CD4-positive, alpha-beta T cell treated with Interleukin-6 at 100 ng/mL for 8 hours (primary cell): ENCODE measurements at places on chromosomes 3 and 15.

DNA sequence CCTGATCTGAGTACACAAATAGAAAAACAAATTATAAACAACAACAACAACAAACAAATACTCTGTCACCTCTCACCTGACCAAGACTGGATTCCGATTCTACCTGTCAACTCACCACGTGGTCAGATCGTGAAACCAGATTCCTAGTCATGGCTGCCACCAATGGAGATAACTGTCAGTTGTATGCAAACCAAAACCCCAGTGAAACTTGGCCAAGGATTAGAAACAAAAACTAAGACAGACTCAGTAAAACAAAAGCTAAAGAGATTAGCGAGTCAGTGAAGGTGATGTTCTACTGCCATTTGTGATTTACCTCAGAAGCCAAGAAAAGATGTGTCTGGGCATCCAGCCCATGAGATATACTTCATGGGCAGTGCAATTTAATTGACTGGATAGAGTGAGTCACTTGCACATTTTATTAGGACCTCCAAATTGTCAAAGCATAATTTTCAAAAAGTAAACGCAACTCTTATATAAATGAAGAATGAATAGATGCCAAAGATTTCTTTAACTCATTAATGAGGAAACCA lies 31.1 kb downstream of the PHLDB2 start:
- DNase-seq = no peak

GRCh38 chr3:59704292-59704691 lies 654.5 kb upstream of the CFAP20DC start:
- DNase-seq = no peak

DNA sequence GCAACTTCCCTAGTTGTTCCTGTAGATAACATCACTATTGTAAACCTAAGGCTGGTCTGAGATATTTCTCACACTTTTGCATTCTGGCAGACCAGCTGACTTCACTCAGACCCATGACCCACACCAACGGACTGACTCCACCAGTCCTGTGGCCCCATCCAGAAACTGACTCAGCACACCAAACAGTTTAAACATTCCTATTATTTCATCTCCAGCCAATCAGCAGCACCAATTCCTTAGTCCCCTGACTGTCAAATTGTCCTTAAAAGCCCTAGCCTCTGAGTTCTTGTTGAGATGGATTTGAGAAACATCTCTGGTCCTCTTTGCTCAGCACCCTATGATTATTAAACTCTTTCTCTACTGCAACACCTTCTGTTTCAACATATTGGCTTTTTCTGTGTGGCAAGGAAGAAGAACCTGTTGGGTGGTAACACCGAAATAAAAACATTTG lies 12.2 kb upstream of the IDH2 start:
- no peak for DNase-seq

GRCh38 chr3:82940124-82940523 lies 1178.7 kb upstream of the GBE1 start:
- no peak for DNase-seq

GRCh38 chr3:58938057-58938456 lies 111.8 kb downstream of the CFAP20DC start:
- DNase-seq = no peak

DNA sequence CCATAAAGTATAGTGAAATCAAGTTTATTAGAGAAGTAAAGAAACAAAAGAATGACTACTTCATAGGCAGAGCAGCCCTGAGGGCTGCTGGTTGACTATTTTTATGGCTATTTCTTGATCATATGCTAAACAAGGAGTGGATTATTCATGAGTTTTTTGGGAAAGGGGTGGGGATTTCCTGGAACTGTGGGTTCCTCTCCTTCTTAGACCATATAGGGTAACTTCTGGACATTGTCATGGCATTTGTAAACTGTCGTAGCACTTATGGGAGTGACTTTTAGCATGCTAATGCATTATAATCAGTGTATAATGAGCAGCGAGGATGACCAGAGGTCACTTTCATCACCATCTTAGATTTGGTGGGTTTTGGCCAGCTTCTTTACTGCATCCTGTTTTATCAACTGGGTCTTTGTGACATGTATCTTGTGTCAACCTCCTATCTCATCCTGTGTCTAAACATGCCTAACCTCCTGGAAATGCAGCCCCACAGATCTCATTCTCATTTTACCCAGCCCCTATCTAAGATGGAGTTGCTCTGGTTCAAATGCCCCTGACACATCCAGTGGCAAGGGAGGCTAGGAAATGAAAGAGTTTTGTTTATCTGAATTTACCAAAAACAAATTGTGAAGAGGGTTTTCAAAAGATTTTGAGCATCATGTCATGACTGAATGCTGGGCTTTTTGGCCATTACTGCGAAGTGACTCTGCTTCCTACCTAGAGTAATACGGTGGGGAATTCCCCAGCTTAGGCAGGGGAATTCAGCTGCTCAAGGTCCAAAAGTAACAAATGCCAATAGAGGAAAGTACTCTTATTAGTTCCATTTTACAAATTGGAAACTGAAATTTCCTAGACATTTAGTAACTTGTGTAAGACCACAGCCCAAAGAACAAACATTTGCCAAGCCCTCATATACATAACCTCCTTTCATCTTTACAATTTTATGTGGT lies 6.2 kb upstream of the SPSB4 start:
- no peak for DNase-seq

DNA sequence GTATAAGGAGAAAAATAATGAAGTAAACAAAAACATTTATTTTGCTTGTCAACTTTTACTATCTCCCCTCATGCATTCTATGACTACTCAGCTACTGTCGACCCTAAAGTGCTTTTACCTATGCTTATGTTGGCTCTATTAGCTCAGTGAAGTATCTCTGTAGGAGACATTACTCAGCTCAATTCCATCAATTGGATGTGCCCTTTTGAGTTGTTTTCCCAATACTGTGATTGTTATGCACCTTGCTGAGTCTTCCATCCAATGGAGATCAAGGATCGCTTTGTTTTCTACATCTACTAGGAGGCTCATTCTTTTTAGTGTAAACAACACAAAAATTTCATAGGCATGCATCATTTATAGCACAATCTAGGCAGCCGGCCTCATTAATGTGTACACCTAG lies 403.8 kb upstream of the ARL6 start:
- no peak for DNase-seq

DNA sequence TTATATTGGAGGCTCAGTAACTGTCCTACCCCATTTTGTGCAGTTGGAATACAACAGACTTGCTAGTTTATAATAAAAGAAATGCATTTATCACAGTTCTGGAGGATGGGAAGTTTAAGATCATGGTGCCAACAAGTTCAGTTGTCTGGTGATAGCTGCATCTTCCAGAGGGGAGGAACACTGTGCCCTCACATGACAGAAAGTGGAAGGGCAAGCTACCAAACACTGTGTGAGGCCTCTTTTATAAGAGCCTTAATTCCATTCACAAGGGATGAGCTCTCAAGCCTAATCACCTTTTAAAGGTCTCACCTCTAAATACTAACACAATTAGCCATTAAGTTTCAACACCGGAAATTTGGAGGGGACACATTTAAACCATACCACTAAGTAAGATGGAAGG lies 1073.9 kb downstream of the PLOD2 start:
- DNase-seq = no peak

- DNase-seq = peak; percentile 39
Measured at GRCh38 chr3:42701371-42702065, 1.1 kb downstream of the HHATL start.

DNA sequence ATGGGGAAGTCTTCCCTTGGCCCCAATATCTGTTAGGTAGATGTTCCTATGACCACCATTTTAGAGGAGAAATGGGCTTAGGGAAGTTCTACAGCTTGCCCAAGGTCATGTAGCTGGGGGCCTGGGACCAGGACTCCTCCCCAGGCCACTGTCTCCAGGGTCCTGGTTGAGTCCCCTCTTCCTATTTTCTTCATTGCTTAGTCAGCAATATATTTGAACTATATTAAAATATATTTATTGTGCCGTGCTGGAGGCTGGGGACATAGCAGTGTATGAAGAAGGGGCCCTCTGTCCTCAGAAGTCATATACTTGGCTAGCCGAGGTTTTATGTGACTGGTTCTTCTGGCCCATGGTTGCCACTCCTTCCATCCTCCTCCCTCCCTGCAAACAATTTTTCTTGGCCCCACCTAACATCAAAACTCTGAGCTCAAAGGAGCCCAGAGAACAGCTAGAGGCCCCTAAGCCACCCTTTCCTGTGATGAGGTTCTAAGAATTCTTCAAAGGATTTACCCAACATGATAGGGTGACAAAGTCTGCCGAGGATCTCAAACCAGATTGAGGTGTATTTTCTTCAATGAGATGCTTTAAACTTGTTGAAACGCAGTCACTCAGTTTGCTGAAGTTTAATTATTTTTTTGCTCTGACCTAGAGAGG lies 121.2 kb upstream of the RASGRP1 start:
- peak; percentile 70 for DNase-seq

DNA sequence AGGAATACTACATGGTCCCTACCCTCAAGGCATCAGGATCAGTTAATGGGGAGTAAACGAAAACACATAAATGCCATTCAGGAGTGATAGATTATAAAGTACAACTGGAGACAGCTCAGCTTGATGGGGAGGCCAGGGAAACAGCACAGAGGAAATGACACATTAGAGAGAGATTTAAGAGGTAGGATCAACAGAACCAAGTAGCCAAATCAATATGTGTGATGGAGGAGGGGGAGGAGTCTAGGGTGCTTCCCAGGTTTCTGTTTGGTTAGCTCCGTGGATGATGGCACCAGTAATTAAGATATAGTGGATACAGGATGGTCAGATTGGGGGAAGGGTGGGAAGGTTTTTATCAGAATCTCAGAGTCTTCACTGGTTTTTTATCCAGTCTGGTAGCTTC lies 229.5 kb upstream of the ROPN1 start:
- DNase-seq = no peak

- DNase-seq = no peak
Measured at GRCh38 chr3:195041871-195042742, 228.9 kb downstream of the XXYLT1 start.

DNA sequence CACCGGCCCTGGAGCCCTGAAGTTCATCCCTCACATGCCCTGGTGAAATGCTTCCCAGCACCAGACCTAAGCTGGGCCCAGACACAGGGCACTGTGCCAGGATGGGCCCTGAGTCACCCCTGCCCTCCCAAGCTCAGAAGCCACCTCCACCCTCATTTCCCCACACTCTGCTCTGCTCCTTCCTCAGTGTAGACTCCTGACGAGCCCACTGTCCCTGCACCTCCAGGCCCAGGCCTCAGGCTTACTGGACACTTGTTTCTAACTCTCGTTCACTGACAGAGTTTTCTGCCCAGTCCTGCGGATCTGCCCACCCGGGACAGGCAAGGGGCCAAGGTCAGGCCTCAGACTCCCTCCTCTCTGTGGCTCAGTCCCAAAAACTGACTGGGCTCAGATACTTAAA lies 112.6 kb upstream of the RNF7 start:
- no peak for DNase-seq

DNA sequence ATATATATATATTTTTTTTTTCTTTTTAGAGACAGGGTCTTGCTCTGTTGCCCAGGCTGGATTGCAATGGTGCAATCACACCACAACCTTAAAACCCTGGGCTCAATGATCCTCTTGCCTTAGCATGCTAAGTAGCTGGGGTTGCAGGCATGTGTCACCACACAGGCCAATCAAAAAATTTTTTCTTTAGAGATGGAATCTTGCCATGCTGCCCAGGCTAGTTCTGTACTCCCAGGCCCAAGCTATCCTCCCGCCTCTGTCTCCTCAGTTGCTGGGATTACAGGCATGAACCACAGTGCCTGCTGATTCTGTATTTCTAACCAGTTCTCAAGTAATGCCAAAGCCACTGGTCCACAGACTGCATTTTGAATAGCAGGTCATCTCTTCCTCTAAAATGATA lies 291.3 kb upstream of the ZPLD1 start:
- DNase-seq = no peak

GRCh38 chr3:87996882-87997281 lies 61.9 kb downstream of the CGGBP1 start:
- DNase-seq = no peak

- DNase-seq = no peak
Measured at GRCh38 chr3:59368900-59369675, 319.3 kb upstream of the CFAP20DC start.

GRCh38 chr15:29034593-29035335 lies 149.0 kb downstream of the APBA2 start:
- no peak for DNase-seq

DNA sequence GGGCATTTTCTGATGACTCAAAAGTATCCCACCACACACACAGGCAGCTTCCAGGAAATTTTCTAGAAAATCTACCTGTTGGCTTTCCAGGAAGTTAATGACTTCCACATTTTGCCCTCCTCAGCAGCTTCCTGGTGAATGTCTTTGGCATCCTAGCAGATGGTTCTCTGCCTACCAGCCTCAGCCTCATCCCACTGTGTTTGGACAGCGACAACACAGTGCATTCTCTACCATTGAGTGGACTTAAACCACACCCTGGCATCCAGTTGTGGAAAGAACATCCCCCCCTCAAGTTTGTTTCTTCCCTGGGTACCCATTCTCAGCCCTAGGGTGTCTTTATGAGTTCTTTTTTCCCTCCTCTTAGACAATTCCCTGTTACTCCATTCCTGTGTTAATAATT lies 50.8 kb upstream of the GADL1 start:
- no peak for DNase-seq

GRCh38 chr15:43085921-43086320 lies 19.9 kb downstream of the UBR1 start:
- no peak for DNase-seq

DNA sequence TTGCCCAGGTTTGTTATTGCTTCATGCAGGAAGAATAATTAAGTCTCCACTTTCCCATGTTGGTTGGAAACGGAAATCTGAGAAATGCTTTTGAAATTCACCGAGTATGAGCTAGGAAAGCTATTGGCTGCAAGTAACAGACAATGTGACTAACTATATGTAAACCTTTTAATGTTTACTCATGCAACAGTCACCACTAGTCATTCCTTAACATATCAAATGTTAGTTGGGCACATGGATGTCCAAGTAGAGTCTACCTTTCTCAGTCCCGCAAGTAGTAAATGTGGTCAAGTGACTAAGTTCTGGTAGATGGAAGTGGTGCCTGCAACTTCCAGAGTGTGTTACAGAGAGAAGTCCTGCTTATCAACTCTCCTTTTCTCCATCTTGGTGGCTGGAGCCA lies 52.5 kb downstream of the KLF15 start:
- no peak for DNase-seq

GRCh38 chr3:46471371-46471914 lies 6.7 kb upstream of the LTF start:
- no peak for DNase-seq
